ENCODE measurements at places on chromosomes 3 and 15.

DNA sequence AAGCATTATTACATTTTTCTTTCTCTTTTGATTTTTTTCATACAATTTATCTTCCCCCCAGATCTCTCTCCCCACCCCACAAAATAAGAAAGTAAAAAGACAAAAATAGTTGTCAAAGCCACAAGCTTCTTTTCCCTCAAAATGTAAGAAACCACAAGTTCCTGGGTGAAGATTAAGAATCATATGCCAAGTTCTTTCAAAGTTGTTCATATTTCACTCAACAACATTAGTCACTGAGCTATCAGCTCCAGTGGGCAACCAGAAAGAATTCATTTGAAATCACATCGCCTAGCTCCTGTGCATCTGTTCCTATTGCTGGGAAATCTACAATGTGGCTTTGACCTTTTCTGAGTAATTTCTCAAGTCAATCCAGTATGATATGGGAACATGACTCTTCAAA, 681.6 kb upstream of the ARPP21 start:
- no peak for DNase-seq

GRCh38 chr15:101710806-101711205, 13.5 kb downstream of the TARS3 start:
- DNase-seq, result no peak

DNA sequence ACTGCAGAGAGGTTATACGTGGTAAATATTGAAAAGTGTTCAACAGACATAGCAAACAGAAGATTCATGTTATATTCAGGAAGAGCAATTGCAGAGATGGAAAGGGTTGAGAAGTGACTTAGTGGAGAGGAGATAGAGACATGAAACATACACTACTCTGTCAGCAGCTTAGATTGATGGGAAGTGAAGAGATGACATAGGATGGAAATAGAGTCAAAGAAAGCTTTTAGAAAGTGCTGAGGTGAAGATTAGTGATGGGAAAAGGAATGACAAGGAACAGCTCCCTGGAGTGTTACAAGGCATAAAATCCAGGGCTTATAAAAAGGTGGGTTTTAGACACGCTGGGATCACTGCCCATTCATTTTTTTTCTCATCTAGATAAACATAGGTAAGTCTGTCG, 17.2 kb upstream of the GOLIM4 start:
- DNase-seq, result no peak

GRCh38 chr15:82571722-82572222, 31.5 kb upstream of the RPS17 start:
- no peak for DNase-seq

- DNase-seq, result no peak
Observed at GRCh38 chr3:162933656-162934055, 1437.0 kb downstream of the OTOL1 start.

DNA sequence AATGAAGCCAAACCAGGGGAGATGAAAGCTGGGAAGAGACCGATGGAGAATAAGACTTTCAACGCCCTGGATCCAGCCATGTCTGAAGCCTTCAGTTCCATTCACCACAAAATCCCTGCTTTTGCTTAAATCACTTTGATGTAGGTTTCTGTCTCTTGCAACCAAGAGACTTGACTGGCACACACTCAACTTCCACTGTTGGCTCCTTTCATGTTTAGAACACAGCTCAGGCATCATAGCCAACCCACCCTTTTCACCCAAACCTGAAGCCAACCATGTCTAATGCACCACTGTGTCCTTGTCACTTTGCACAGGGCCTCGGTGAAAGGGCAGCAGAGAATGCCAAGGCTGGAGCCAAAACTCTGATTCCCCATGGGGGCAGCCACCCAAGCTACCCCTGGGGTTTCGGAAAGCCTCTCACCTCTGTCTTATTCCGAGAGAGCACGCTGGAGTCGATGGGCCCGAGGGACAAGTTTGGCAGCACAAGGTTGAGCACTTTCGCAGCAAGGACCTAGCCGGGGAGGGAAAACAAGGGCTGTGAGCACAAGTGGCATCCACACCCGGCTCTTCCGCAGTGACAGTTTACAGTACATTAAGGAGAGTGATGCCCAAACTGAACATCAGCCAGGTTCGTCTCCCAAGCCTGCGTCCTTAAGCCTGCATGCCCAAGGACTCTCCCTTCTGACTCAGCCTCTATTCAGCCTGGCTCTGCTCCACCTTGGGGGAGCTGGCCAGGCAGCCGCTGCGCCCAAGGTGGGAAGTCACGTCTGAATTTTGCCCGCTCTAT, 37.6 kb downstream of the ABTB1 start:
- no peak for DNase-seq

DNA sequence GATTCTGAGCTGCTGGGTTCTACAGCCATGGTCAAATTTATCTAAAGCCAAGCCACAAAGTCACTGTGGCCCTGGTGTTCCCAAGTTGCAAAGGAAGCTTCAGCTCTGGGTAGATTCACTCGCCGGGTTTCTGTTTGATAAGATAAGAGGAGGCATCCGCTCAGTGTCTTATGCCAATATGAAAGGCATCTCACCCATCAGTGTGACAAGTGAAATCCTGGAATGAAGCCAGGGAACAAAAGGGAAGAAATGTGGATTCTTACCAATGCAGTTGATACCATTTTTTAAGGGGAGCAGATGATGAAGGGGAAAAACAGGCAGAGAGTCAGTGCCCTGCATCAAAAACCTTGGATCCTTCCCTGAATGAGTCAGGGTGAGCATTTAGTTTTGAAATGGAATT, 2.8 kb upstream of the CPNE4 start:
- DNase-seq, result no peak
